ENCODE measurements at places on chromosomes 2 and 18.

- peak; percentile 70 for DNase-seq
These were observed 14.8 kb downstream of the ASPRV1 start for GRCh38 chr2:69946351-69947324.

DNA sequence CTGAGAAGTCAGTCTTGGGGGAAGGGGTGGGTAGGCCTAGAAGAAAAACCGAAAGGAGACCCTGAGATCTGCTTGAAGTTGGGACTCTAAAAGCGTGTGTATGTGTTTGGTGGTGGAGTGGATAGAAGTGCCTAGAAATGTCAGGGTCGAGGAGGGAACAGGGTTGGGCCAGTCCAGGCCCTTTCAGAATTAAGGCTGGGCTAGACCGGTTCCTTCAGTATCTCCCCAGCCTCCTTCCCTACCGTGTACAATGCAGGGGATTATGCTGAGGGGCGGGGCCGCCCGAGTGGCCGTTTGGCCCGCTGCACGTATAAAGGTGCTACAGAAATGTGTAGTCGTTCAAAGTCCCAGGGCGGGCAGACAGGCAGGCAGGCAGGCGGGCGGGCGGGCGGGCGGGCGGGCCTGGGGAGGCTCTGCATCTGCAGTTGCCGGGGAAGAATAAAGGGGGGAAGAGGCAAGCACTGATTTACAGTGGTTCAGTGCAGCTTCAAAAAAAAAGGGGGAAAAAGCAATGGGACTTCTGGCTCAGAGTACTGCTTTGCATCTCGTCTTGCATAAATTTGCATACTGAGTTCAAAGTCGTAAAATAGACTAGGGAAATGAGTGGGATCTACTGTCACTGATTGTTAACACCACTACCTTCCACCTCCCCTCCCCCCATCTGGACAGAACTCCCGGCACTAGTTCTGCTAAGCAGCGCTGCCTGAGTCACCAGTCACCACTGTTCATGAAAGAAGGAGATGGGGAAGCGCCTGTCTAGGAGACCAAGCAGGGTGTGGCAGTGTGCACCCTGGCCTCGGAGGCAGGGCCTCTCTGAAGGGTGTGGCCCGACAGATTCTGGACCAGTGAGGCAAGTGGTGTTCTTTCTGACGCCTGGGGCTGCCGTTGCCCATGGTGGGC is 3.6 kb downstream of the IGFBP2 start:
- no peak for DNase-seq

- DNase-seq: no peak
These were observed 95.9 kb upstream of the CXCR4 start for GRCh38 chr2:136213836-136214235.

DNA sequence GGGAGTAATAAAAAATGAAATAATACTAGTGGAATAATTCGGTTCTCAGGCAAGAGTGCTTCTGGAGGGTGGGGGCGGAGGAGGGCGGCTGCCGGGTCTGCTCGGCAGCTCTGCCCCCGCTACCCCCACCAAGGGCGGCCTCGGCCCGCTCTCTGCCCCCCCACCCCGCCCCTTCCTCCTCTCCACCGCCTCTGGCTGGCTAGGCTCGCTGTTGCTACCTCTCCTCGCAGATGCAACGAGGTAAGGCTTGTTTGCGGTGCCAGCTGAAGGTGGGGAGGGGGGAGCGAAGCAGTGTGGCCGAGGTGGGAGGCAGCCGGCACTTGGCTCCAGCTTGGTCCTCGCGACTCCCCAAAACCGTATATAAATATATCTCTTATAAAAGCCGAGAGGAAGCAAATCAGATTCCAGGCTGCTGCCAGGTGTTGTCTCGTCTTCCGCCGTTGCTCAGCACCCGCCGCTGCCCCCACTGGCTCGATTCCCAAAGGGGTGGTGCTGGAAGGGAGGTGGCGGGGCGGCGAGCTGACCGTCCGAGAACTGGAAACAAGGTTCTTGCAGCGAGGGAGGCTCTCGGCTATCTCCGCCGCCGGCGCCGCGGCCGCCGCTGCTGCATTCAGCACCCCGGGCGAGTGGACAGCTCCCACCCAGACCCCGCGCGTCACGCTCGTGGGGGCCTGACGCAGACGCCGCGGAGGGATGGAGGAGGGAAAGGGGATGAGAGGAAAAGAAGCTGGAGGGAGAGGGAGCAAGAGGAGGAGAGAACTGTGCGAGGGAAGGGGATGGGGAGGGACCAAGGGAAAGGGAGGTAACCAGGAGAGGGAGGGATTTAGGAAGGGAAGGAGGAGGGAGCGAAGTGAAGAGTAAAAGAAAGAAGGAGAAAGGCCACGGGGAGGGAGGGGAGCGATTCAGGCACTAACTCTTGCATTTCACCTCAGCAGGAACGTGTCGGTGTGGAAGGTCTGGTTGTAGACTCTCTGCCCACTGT is at the start of gene MARCHF4:
Gene MARCHF4, minus strand, starts transcription at position 763 of the 982 bp plus-strand sequence. CDS start 2,223 bp downstream, outside the sequence.
- peak; percentile 74 for DNase-seq

DNA sequence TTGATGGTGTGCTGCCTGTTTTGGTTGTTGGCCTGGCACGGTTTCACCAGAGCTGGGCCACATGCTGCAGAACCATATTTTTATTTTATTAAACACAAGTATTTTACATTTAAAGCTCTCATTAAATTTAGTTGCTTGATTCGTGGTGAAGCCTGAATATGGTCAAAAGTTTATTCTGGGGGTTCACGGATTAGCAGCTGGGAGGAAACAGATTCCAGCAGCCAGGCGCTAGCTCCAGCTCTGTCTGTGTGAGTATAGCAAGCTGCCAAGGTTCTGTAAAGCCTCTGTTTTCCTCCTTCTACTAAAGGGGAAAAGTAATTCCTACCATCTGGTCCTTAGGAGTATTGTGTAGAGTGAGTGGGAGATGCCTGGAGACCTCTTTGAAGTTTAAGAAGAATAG is 22.5 kb downstream of the GATA6 start:
- DNase-seq: no peak

DNA sequence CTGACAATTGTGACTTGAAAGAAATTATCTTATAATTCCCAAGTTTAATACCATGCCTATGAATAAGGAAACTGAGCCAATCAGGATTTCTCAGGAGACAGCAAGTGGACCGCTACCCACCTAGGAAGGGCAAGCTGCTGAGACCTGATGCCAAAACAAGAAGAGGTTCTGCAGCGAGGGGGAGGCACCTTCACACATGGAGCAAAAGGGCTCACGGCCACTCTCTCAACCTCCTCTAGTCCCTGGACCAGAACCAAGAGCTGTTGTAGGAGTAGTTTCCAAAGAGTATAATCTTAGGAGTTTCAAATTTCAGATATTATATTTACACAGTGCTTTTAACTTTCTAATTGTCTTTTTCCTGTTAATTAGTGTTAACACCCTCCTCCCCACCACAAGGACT is 154.7 kb upstream of the ETAA1 start:
- no peak for DNase-seq

DNA sequence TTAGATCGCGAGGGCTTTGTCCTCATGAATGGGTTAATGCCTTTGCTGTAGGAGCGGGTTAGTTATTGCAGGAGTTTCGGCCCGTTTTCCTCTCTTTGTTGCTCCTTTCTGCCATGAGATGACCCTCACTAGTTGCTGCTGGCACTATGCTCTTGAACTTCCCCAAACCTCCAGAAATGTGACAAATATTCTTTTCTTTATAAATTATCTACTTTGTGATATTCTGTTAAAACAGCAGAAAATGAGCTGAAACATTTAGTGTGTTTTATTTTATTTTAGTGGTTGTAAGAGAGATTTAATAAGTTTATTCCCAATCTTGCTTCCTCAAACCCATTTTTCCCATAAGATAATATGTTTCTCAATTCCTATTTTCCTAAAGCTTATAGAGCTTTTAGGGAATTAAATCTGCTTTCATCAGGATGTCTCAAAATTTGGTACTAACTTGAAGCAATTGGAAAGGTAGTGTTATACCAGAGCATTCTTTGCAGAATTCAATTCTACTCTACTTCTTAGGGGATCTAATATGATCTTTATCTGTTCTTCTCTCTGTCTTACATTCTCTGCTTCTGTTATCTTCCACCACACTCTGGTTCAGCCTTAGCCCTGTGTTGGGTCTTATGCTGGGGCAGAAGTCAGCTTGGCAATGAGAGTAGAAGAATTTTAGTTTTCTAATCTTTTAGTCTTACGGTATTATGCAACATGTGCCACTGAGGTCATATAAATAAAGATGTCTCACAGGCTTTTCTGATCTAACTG is 23.1 kb downstream of the DDX1 start:
- DNase-seq: no peak

DNA sequence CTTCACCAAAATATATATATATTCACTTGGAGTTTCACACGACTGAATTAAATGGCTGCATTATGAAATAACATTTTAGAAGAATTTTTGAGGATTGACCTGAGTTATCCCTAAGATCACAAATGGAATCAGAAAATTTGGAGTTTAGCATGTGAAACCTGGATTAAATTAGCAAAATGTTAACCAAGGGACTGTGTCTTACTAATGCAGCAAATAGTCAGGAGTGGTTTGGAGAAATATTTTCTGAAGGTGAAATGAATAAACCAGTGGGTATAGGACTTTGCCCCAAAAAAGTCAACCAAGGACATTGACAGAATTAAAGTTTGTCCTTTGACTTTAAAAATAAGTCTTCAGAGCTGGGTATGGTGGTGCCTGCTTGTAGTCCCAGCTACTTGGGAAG is 111.2 kb downstream of the PRPF40A start:
- DNase-seq: no peak

DNA sequence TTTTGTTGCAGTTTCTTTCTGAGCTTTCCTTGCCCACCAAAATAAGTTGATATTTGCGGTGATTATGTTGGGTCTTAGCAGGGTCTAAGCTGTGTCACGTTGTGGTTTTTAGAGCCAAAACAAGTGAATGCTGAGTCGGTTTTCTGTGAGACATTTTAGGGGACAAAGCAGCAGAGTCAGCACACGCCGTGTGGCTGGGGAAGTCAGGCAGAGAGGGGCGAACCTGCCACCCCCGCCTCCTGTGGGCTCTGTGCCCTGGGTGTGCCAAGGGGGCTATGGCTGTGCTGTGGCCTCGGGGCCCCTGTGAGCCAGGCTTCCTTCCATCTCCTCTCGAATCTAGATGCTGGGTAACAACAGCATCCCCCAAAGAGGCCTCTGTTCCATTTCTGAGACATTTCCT is 30.8 kb upstream of the TMEM87B start:
- DNase-seq: no peak

- DNase-seq: no peak
These were observed 2.0 kb upstream of the GAD1 start for GRCh38 chr2:170814533-170815230.

GRCh38 chr2:57536535-57537231 is 509.9 kb upstream of the VRK2 start:
- no peak for DNase-seq

GRCh38 chr2:24012521-24013188 is 2.8 kb downstream of the MFSD2B start:
- DNase-seq: no peak

DNA sequence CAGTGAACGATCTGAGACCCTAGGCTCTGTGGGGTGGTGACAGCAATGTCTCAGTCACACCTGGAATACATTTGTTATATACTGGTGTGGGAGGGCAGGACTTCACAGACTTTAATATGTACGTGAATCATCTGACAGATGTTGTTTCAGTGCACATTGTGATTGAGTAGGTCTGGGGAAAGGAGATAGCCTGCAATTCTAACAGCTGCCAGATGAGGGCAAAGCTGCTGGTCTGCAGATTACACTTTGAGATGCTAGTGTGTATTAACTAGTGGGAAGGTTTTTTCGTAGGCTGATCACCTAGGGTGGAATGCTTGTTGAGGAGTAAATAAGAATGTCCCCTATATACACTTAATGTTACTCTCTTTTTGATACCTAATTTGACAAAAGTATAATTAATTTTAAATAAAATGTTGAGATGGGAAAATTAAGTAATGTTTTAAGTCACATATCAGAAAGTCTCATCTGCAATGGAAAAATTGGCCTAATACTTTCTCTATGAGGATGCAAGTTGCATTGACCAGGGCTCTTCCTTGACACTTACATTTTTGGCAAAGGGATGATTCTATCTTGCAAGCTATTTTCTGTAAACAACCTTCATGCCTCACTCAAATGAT is 496.9 kb upstream of the HNMT start:
- peak; percentile 9 for DNase-seq

DNA sequence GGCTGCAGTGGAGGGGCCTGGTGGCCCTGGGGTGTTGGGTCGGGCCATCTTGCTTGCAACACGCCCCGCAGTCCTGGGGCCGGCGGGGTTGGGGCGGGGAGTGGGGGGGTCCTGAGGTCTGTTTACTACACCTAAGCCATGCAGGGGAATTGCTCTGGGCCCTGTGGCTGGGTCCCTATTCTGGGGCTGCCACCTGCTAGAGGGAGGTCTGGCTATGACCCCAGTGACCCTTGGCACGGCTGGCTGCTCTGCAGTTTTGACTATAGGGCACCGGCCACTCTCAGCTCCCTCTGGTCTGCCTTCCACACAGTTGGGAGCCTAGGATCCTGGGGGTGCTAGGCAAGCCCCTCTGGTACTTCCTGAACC is 170.6 kb upstream of the GLI2 start:
- no peak for DNase-seq

DNA sequence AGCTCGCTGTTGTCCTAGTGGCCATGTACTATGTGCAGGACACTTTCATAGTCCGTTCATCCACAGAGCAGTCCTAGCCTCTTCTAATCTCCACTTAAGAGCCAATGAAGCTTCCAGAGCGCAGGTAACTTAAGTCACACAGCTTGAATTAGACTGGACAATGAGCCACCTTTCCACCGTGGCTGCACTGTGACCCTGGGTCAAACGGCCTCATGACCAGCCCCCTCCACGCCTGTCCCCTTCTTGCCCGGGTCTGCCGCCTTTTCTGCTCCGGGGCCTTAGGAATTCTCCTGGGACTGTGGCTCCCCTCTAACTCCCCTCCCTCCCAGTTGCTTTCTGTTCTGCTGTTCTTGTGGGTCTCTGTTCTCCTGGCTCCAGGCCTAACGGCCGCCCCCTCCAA is 8.4 kb upstream of the PRKCE start:
- no peak for DNase-seq

GRCh38 chr18:33751613-33752221 is 173.7 kb downstream of the ASXL3 start:
- no peak for DNase-seq

DNA sequence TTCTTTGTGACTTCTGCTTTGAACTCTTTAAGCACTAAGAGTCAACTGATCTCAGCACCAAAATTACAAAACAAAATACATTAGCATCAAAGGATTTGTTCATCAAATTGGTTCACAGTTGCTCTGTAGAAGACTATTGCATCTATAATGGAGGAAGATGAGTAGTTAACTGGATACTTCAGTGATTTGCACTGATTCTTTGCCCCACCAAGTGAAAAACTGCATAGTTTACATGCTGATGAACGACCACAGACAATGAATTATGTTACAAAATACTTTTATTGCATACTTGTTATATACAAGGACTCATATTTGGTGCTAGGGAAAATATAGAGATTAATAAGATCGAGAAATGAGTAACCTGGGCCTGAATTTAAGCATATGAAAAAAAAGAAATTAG is 107.2 kb downstream of the SCG2 start:
- DNase-seq: no peak

Data from GM13976 (cell line).